AG09309 (cell line): ENCODE measurements at places on chromosomes 11 and 22.

- DNase-seq, result no peak
These were observed 30.6 kb downstream of the SREBF2 start for GRCh38 chr22:41863472-41863871.

DNA sequence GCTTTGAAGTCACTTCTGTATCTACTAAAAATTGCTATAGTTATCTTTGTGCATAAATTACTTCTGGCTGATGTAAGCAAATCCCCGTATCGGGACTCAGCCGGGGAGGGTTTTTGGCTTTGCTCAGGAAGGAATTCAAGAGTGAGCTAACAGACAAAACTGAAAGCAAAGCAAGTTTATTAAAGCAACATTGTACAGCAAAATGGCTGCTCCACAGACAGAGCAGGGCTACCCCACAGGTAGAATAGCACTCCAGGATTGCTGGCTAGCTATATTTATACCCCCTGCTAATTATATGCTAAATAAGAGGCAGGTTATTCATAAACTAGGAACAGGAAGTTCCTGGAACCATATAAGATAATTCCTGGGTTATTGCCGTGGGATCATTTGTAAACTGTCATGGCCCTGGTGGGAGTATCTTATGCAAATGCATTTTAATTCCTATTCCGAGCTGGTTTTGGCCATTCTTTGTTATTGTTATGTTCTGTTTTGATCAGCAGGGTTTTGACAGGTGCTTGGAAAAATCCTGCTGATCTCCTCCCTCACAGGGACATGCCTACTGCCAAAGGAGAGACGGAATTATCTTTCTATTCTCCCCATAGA, 15.2 kb downstream of the MIF start:
- no peak for DNase-seq

GRCh38 chr22:30310881-30311771, 15.6 kb downstream of the TBC1D10A start:
- no peak for DNase-seq

DNA sequence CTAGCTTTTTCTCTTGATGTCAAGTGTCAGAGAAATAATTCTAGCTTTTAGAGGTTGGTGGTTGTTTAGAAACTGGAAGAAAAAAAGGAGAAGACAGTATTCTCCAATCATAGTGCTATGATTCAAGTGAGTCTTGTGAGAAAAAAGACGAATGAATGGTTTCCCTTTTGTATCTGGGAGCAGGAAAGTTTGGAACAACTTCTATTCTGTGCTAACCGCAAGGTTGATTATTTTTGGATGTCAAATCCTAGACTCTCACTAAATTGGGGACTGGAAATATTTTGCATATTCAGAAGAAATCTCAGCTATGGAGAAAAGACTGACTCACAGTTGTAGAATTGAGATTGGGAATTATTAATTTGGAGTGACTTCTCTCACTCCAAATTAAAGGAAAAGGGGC, 69.2 kb downstream of the SYT13 start:
- DNase-seq, result no peak

- no peak for DNase-seq
These were observed 29.5 kb downstream of the TRIOBP start for GRCh38 chr22:37726241-37726887.

GRCh38 chr11:46674463-46675287, 25.7 kb downstream of the ARHGAP1 start:
- DNase-seq, result no peak

- DNase-seq, result no peak
These were observed 433.2 kb downstream of the SOX6 start for GRCh38 chr11:15923183-15923582.

- no peak for DNase-seq
These were observed 259.4 kb downstream of the BUD13 start for GRCh38 chr11:116513278-116513823.

GRCh38 chr11:102391549-102392237, 44.7 kb downstream of the BIRC2 start:
- DNase-seq, result no peak

DNA sequence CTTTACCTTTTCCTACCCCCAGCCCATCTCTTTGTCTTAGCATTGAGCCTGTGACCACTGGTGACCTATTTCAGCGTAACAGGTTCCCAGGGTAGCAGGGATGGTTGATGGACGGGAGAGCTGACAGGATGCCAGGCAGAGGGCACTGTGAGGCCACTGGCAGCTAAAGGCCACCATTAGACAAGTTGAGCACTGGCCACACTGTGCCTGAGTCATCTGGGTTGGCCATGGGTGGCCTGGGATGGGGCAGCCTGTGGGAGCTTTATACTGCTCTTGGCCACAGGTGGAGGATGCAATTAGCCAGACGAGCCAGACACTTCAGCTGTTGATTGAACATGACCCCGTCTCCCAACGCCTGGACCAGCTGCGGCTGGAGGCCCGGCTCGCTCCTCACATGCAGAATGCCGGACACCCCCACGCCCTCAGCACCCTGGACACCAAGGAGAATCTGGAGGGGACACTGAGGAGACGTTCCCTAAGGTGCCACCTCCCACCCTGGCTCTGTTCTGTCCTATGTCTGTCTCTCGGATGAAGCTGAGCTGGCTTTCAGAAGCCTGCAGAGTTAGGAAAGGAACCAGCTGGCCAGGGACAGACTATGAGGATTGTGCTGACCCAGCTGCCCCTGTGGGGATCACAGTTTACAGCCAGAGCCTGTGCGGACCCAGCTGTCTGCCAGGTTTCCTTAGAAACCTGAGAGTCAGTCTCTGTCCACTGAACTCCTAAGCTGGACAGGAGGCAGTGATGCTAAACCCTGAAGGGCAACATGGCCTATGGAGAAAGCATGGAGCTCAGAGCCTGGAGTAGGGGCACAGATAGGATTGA, 29.8 kb downstream of the PIK3IP1 start:
- no peak for DNase-seq

DNA sequence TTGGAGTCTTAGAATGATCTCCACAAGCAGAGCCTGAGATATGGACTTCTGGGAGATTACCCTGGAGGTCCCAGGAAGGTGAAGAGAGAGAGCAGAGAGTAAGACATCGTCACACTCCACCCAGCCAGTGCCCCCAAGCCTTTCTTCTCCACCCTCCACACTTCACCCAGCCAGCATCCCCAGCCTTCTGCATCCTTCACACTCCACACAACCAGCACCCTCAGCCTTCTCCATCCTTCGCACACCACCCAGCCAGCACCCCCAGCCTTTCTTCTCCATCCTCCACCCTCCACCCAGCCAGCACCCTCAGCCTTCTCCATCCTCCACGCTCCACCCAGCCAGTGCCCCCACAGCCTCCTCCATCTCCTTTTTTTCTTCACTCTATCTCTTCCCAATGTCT, 603.9 kb upstream of the B3GAT1 start:
- DNase-seq, result no peak

GRCh38 chr11:7555052-7555699, 41.4 kb downstream of the PPFIBP2 start:
- no peak for DNase-seq

- DNase-seq, result no peak
These were observed 13.6 kb downstream of the BCL9L start for GRCh38 chr11:118911880-118912741.

DNA sequence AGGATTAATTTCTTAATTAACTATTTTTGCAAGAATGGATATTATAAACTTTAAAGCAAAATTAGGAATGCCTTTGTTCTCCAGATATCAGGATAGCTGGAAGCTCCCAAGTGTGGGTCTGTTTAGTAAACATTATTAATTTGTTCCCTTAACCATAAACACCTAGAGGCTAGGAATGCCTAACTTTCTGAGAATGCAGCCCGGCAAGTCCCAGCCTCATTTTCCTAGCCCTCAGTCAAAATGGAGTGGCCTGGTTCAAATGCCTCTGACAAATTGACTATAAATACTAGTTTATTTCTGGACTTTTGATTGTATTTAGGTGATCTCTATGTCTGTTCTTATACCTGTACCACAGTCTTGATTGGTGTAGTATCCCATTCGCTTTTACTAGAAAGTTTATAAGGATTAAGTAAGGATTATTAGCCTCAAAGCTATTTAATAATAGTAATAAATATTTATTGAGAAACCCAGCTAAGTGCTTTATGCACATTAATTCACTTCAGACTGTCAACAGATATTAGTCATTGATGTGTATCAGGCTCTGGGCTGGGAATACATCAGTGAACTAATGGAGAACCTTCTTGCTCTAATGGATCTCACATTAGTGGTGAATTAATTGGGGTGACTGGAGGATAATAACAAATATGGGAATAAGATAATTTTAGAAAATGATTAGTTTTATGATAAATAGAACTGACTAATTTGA, 25.8 kb downstream of the PPME1 start:
- DNase-seq, result no peak

DNA sequence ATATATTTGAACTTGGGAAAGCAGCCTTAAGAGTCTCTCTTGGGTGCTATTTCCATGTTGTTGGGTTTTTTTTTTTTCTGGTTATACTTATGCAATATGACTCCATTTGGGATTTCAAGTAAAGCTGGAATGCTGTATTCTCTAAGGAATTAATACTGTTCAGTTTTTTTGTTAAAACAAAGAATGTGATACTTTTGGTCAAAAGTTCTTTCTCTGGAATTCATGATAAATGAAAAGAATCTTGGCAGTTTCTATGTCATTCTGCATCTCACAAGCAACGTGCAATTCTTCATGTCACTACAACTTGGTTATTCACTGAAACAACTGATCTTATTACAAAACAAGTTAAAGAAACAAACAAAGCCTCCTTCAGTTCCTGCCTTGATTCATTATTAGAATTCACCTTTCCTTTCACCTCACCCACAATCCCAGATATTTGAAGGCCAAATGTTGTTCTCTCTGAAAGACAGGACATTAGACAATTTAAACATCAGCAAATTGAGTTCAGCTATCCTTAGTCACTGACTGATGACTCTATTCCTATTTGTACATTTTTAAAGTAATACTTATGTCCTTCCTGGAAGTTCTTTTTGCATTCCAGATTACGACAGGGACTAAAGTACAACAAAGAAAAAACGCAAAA, 176.2 kb downstream of the SBF2 start:
- peak; percentile 64 for DNase-seq

DNA sequence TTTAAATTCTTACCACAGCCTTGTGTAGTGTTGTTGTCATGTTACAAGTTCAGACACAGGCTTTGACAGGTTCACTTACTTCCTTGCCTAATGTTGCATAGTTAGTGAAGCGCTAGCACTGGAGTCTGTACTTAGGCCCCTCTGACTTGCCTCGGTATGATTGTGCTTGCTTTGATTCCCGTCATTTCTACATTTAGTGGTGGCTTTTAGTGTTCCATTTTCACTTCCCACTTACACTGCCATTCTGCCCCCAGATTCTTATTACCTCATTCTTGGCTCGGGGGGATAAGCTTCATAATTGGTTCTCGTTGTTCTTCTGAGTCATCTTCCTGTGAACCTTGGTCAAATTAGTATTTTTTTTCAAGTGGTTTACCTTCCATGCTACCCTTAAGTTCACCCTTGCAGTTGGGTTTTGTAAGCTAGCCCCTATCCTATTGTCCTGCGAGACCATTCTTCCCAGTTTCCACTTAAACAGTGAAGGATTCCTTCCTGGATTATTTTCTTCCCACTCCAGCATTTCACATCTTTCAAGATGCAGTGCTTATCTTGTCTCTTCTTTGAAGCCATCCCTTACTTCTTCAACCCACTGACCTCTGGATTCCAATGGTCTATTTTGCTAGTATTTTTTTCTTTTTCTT, 68.7 kb downstream of the DDX10 start:
- no peak for DNase-seq

DNA sequence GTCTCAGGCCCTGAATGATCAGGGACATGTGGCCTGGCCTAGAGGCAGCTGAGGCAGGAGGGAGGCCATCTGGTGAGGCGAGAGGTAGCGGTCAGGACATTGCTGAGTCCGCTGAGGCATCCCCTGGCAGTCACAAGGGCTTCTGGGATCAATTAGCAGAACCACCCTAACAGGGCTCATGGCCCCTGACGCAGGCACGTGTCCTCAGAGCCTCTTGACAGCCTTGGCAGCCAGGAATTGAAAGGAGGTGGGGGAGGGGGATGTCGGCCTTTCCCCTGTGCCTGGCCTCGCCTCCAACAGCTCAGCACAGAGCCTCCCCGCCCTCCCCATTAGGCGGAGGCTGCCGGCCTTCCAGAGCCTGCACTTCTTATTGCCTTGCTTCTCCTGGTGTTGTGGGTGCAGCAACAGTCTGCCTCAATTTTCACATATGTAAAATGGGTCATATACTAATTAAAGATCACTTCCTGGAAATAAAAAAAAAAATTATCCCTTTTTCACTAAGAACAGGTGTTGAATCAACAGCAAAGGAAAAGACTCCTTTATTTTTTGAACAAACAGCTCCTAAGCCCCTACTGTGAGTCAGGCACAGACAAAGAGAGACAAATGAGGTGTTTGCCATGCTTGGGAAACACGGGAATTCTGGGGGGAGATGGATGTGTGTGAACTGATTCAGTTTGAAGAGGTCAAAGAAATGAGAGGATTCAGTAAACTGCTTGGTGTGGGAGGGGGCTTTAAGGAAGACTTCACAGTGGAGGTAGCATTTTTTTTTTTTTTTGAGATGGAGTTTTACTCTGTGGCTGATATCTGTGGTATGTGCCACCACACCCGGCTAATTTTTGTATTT, 55.3 kb downstream of the NFAM1 start:
- DNase-seq, result no peak

GRCh38 chr11:116793772-116794097, 2.1 kb upstream of the APOA5 start:
- no peak for DNase-seq

- DNase-seq, result no peak
These were observed 597.1 kb downstream of the BUD13 start for GRCh38 chr11:116175707-116176106.

GRCh38 chr11:93487032-93487483, 56.1 kb downstream of the SMCO4 start:
- DNase-seq, result no peak

GRCh38 chr11:118547132-118547531, 16.1 kb downstream of the TMEM25 start:
- no peak for DNase-seq

- no peak for DNase-seq
These were observed 2.8 kb upstream of the BSX start for GRCh38 chr11:122984186-122985011.

GRCh38 chr11:129973068-129973467, 29.6 kb downstream of the PRDM10 start:
- no peak for DNase-seq

GRCh38 chr11:116519499-116519898, 253.3 kb downstream of the BUD13 start:
- no peak for DNase-seq

- no peak for DNase-seq
These were observed 16.7 kb downstream of the SHANK2 start for GRCh38 chr11:71235719-71236118.
